Type B pancreatic cell (in vitro differentiated cells): ENCODE measurements at places on chromosomes 6 and 20. TPM values are rescaled to one million over a fixed set of nuclear protein-coding genes. Genes with fewer than 3 reads are reported as not detected.

GRCh38 chr6:32114796-32115195, 5.7 kb upstream of the TNXB start:
- DNase-seq: no peak
- peak overlapping the region; percentile 74 for H3K4me3 ChIP-seq
- peaks cover 20% of the 10 kb centered on the region for H3K36me3 ChIP-seq
- peaks cover 37% of the 10 kb centered on the region for H3K4me1 ChIP-seq

Gene LY6G6C
- total RNA-seq: 2.5 and 16.2 TPM in 2 replicates

Gene RAET1L
- not detected in 2 replicates for total RNA-seq

Gene WFDC12
- total RNA-seq: not detected in 2 replicates

Gene HLA-DQB1
- total RNA-seq: 5.1 and 12.8 TPM in 2 replicates

GRCh38 chr20:51490635-51491034, 51.9 kb downstream of the NFATC2 start:
- H3K4me1 ChIP-seq: peaks cover 39% of the 10 kb centered on the region
- no peak for DNase-seq
- peaks cover 5% of the 10 kb centered on the region for H3K36me3 ChIP-seq
- H3K27me3 ChIP-seq: no peaks in the 10 kb centered on the region

DNA sequence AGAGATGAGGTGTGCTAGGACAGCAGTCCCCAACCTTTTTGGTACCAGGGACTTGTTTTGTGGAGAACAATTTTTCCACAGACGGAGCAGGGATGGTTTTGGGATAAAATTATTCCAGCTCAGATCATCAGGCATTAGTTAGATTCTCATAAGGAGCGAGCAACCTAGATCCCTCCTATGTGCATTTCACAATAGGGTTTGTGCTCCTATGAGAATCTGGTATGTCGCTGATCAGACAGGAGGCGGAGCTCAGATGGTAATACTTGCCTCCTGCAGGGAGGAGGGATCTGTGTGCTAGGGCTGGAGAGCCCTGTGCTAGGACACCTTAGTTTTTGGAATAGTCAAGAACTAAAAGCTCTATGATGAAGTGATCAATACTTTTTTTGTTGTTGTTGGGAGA, 2.5 kb downstream of the SMIM13 start:
- H3K27me3 ChIP-seq: no peaks in the 10 kb centered on the region
- peaks cover 17% of the 10 kb centered on the region for H3K4me1 ChIP-seq
- H3K4me3 ChIP-seq: peak overlapping the region; percentile 81
- H3K27ac ChIP-seq: peak overlapping the region; percentile 39

DNA sequence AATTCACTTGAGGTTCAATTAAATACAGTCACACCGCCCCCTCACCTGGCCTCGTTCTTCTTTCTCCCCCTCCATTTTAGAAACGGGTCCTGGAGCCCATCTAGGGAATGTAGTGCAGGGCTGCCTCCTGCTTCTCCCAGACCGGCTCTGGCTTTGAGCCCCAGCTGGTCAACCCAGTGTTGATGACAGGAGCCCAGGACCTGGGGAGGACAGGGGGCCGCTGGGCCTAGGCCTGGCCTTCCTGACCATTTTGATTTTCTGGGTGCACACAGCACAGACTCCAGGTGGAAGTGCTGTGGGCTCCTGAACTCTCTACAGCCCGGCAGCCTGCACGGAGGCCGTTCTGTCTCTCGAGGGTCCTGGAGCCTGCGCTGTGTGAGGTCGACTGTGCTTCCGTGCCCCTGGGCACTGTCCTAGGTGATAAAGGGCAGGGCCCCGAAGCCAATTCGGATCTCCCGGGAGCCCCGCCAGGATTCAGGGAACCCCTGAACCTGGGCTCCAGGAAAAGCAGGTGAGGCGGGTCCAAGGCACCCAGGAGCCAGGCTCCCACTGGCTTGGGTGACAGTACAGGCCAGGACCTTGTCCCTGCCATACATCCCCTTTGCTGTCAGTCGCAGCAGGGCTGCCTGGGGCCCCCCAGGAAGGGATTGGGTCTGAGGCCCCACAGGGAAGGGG, 23.3 kb downstream of the NPEPL1 start:
- DNase-seq: peak; percentile 62
- H3K27me3 ChIP-seq: peaks cover 5% of the 10 kb centered on the region
- H3K36me3 ChIP-seq: no peaks in the 10 kb centered on the region
- no peak overlapping the region for H3K4me3 ChIP-seq
- no peaks in the 10 kb centered on the region for H3K4me1 ChIP-seq

- H3K4me1 ChIP-seq: no peaks in the 10 kb centered on the region
- H3K27me3 ChIP-seq: peaks cover 77% of the 10 kb centered on the region
- H3K27ac ChIP-seq: no peak overlapping the region
- peak overlapping the region; percentile 85 for H3K4me3 ChIP-seq
- no peaks in the 10 kb centered on the region for H3K36me3 ChIP-seq
Measured at GRCh38 chr6:71887006-71887743, 825 bp downstream of the RIMS1 start.

- no peaks in the 10 kb centered on the region for H3K27me3 ChIP-seq
- no peak for DNase-seq
- no peaks in the 10 kb centered on the region for H3K36me3 ChIP-seq
- H3K27ac ChIP-seq: no peak overlapping the region
Measured at GRCh38 chr6:113315879-113316278, 541.3 kb upstream of the MARCKS start.

DNA sequence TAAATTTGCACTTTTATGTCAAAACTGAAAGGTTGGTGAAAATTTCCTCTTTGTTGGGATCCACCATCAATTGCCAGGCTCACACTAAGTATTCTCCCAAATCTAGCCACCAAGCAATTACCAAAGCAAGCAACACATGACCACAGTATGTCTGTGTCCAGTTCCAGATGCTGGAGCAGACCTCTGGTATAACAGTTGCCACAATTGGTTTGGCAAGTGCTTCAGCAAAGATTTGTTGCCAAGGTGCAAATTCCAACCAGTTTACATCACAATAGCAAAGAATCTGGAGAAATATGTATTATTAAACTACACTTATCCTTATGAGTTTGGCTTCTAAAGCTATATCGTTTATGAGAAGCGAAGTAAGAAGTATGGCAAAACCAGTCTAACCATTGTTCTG, 6.4 kb downstream of the GTF2H5 start:
- H3K4me3 ChIP-seq: no peak overlapping the region
- DNase-seq: no peak
- no peaks in the 10 kb centered on the region for H3K27me3 ChIP-seq
- no peak overlapping the region for H3K27ac ChIP-seq

Gene SPATS1
- not detected in 2 replicates for total RNA-seq

DNA sequence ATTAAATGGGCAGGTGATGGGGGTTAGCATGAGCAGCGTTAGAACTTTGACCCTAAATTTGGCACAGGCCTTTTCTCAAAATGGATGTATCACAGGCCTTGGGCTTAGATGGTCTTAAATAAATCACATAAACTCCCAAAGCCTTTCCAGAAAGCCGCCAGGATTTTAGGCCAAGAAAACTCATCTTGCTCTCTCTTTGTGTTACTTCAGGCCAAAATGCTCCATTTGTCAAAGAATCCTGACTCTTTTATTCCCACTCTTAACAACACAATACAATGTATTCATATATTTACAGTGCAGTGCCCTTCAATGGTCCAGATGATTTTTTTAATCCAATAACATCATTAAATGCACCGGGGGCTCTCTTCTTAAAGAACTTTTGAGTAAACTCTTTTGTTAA, 5.9 kb upstream of the TCP11 start:
- peaks cover 40% of the 10 kb centered on the region for H3K4me1 ChIP-seq
- H3K4me3 ChIP-seq: no peak overlapping the region
- no peak for DNase-seq
- no peaks in the 10 kb centered on the region for H3K36me3 ChIP-seq

Gene COMMD7
- 72.3 and 82.3 TPM in 2 replicates for total RNA-seq

- no peak overlapping the region for H3K27ac ChIP-seq
- no peaks in the 10 kb centered on the region for H3K4me1 ChIP-seq
- H3K27me3 ChIP-seq: peaks cover 71% of the 10 kb centered on the region
- no peak overlapping the region for H3K4me3 ChIP-seq
- no peak for DNase-seq
Measured at GRCh38 chr20:3080939-3081388, 3.6 kb downstream of the AVP start.

DNA sequence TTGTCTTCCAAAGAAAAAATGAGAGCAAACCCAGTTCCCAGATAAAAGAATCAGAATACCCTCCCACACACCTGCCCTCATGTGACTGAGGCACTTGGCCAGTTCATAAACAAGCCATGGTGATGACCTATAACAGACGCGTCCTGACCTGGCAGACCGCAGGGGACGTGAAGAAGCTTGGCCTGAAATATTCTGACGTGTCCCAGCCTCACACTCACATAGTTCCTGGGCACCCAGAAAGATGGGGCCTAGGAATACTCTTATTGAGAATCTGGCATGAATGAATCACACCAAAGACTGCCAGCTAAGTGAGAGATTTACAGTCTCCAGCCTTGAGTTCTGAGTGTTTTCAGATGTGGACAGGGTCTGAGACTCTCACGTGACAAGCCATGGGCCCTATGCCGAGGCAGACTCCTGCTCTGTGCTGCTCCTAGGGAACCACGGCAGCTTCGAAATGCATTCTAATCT, 17.2 kb upstream of the MAP3K4 start:
- H3K4me1 ChIP-seq: peaks cover 41% of the 10 kb centered on the region
- peak overlapping the region; percentile 27 for H3K27ac ChIP-seq

- H3K27ac ChIP-seq: peak overlapping the region; percentile 78
- no peak for DNase-seq
- peak overlapping the region; percentile 14 for H3K4me3 ChIP-seq
- peaks cover 31% of the 10 kb centered on the region for H3K4me1 ChIP-seq
Measured at GRCh38 chr6:30612687-30613248, 4.3 kb downstream of the PPP1R10 start.

- H3K4me3 ChIP-seq: peak overlapping the region; percentile 69
- no peaks in the 10 kb centered on the region for H3K27me3 ChIP-seq
- H3K36me3 ChIP-seq: peaks cover 15% of the 10 kb centered on the region
- peak overlapping the region; percentile 92 for H3K27ac ChIP-seq
- no peak for DNase-seq
- H3K4me1 ChIP-seq: peaks cover 9% of the 10 kb centered on the region
Measured at GRCh38 chr6:34324738-34325444, 67.6 kb downstream of the NUDT3 start.

Gene TRIM15
- 0.92 and 1.4 TPM in 2 replicates for total RNA-seq

GRCh38 chr6:25998379-25998778, 35.8 kb downstream of the TRIM38 start:
- no peak for DNase-seq
- H3K27ac ChIP-seq: no peak overlapping the region
- no peaks in the 10 kb centered on the region for H3K4me1 ChIP-seq
- no peak overlapping the region for H3K4me3 ChIP-seq
- no peaks in the 10 kb centered on the region for H3K27me3 ChIP-seq

Gene SLCO4A1
- total RNA-seq: 2.6 and 5.3 TPM in 2 replicates

DNA sequence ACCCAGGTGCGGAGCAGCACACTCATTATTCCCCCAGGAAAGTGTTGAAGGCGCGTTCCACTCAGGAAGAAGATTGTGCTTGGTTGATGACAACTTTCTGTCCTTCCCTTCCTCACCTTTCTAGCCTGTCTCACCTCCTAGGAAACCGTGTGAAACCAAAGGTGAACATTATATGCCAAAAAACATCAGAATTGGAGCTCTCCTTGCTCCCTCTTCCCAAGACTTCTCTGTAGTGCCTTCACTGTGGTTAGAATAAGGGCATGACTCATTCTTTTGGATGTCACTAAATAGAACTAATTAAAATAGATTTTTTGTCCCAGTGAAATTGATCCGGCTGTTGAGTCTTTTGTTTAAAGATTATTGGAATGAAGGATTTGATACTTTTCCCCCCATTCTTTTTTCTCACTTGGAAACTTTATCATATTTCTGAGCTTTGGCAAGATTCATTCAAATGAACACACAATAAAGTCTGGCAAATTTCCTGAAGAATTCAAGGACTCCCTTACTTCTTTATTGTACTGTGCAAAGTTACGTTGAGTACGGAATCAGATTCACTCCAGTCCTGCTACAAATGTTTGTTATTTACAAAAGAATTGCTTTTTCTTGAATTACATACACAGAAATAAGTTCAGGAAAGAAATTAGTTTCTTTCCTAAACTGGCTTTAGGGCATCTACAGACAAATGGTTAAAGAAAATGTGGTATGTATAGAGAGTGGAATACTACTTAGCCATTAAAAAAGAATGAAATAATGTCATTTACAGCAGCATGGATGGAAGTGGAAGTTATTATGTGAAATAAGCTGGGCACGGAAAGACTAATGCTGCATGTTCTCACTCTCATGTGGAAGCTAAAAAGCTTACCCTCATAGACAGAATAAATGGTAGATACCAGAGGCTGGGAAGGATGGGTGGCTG, 142.8 kb upstream of the AKAP12 start:
- no peak overlapping the region for H3K4me3 ChIP-seq
- H3K27me3 ChIP-seq: no peaks in the 10 kb centered on the region
- no peak overlapping the region for H3K27ac ChIP-seq
- H3K4me1 ChIP-seq: peaks cover 36% of the 10 kb centered on the region
- H3K36me3 ChIP-seq: peaks cover 38% of the 10 kb centered on the region
- DNase-seq: no peak

Gene TSPYL4
- total RNA-seq: 42.7 and 46.7 TPM in 2 replicates

DNA sequence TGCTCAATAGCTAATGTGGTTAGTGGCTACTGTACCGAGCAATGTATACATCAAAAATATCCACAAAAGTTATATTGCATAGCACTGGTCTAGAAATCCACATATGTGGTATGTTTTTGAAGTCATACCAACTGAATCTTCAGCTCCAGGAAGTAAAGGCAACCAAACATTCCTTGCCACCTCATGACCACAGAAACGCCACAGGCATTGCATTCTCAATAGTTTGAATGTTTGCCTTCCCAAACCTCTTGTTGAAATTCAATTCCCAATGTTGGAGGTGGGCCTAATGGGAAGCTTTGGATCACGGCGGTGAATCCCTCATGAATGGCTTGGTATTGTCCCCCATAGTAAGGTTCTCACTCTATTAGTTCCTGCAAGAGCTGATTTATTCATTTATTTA, 18.2 kb upstream of the ZNF391 start:
- peaks cover 13% of the 10 kb centered on the region for H3K4me1 ChIP-seq
- peaks cover 24% of the 10 kb centered on the region for H3K36me3 ChIP-seq
- no peak overlapping the region for H3K27ac ChIP-seq

DNA sequence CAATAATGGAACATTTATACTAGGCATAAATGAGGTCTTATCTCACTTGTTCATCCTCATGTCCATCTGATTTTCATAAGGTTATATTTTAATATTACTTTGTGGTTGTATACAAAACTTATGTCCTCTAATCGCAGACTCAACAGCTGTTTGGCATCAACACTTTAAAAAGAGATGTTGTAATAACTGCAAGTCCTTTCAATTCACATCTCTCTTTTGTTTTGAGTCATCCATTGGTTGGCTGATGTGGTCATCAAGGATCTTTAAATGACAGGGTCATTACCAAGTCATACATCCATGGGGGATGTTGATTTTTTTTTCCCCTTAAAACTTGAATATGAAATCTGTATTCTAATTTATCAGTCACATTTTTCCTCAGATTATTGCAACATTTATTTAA, 299.4 kb upstream of the NRSN1 start:
- no peak overlapping the region for H3K27ac ChIP-seq
- no peak for DNase-seq
- no peaks in the 10 kb centered on the region for H3K27me3 ChIP-seq
- no peak overlapping the region for H3K4me3 ChIP-seq

Gene NRSN2
- 33.8 and 43.0 TPM in 2 replicates for total RNA-seq

- no peak overlapping the region for H3K4me3 ChIP-seq
- no peak overlapping the region for H3K27ac ChIP-seq
- no peak for DNase-seq
- H3K4me1 ChIP-seq: no peaks in the 10 kb centered on the region
- no peaks in the 10 kb centered on the region for H3K27me3 ChIP-seq
- no peaks in the 10 kb centered on the region for H3K36me3 ChIP-seq
Measured at GRCh38 chr6:72328775-72329174, 293.1 kb upstream of the KCNQ5 start.

Gene SASH1
- total RNA-seq: 61.3 and 99.9 TPM in 2 replicates
